ENCODE measurements at places on chromosomes 6 and 20.

DNA sequence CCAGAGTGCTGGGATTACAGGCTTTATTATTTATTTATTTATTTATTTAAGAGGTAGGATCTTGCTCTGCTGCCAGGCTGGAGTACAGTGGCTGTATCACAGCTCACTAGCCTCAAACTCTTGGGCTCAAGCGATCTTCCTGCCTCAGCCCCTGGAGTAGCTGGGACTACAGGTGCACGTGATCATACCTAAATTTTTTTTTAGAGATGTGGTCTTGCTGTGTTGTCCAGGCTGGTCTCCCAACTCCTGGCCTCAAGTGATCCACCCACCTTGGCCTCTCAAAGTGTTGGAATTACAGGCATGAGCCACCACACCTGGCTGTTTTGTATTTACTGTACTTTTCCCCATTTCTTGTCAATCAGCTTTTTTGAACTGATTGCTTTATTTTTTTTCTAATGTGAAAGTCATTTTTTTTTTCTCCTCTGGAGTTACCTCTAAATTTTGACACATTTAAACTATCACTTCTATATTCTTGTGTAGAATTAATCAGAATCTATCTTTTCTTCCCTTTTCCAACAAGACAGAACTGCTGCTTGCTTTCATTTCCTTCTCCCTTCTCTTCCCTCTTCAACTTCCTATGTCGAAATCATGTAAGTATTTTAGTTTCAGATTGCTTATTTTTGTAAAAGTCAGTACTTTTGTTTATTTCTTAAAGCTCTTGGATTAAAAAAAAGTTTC, 12.0 kb downstream of the PANK2 start:
- no peak for DNase-seq

DNA sequence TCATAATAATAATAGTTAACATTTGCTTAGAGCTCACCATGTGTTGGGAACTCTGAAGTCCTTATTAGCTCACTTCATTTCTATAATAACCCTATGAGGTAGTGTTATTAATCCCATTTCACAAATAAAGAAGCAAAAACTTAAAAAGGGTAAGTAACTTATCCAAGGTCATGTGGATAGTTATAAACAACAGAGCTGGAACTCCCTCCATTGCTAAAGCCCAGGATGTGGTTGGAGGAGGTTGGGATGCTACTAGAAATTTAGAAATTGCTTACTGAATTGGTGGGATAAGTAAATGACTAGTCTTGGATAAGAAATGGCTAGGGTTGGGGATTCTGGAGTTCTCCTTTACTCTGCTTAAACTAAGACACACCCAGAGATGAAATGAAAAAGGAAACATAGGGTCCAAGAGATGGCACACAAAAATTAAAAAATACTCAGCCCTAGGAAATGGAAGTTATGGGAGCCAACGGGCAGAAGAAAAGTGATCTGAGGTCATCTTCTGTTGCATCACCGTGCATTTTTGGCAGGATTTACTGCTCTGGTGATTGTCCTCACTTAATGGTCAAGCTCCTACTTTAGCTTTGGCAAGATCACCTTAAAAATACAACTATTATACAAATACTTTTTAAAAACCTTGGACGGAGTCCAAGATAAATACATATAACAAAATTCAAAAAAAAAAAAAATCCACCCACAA, 7.7 kb upstream of the CLIC5 start:
- DNase-seq: no peak

- DNase-seq: no peak
These were observed 131.0 kb upstream of the BMP2 start for GRCh38 chr20:6636209-6637159.

- no peak for DNase-seq
These were observed 1.1 kb downstream of the RGS17 start for GRCh38 chr6:153129873-153130514.

DNA sequence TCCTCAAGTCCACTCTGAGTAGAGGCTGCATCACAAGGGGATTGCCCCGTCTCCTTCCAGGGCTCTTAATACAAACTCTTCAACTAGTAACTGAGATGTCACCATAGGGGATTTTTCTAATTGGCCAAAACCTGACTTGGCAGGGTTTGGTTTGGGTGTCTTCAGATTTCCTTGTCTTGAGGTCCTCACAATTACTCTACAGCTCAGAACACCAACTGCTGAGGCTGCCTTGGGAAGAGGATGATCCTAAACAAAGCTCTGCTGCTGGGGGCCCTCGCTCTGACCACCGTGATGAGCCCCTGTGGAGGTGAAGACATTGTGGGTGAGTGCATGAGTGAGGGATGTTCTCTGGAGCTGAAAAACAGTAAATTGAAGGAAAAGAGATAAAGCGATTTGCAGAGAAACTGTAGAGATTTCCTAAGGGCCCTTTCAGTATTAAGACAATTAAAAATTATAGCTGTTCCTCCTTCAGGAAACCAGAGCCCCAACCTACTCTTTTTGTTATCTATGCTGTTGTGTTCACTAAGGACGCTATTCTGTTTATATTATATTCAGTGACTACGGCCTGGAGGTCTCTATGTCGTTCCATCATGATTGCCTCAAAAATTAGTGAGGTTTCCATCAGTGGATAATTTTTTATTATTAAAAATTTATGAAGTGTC, at the start of gene HLA-DQA1:
Gene HLA-DQA1, plus strand, starts transcription at position 188 of the 662 bp plus-strand sequence. Its CDS starts 53 bp downstream, at position 241.
- DNase-seq: no peak

GRCh38 chr6:39899554-39900295, 34.5 kb downstream of the MOCS1 start:
- no peak for DNase-seq

DNA sequence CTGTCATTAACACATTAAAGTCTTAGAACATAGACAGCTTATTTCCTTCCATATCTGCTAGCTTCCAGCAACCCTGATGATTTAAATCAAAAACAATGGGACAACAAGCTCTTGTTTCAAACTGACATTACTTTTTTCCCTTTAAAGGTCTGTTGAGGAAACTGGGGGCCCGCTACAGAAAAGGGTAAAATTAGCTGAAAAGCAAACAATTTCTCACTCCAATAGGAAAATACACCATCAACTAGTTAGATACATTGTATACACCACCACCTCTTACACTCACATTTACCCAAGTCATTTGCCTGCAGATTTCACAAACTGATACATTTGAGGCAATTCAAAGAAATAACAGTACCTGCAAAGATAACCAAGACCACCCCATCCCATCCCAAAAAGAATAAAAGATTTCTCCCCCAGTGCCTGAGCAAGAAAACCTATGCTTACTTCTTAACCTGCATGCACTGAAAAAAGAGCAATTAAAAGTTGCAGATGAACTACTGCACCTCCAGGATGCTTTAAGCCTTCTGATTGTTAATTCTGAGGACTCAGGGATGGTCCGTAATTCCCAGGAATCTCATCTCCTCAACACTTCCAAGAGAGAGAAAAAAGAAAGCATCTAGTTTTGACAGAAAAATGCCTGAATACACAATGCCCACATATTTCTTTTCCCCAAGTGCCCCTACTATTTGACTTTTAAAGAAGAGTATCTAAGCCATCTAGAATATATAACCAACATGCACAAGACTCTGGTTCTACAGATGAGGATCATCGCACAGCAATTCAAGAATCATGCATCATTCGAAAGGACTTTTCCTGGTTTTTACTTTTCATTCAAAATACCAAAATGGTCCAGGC, 5.6 kb downstream of the ZMYND8 start:
- no peak for DNase-seq

GRCh38 chr6:116764629-116764960, 924 bp downstream of the FAM162B start:
- DNase-seq: no peak

GRCh38 chr6:66897576-66897975, 1190.5 kb upstream of the EYS start:
- no peak for DNase-seq

GRCh38 chr20:33299111-33299603, 16.1 kb downstream of the BPIFB1 start:
- peak; percentile 71 for DNase-seq

DNA sequence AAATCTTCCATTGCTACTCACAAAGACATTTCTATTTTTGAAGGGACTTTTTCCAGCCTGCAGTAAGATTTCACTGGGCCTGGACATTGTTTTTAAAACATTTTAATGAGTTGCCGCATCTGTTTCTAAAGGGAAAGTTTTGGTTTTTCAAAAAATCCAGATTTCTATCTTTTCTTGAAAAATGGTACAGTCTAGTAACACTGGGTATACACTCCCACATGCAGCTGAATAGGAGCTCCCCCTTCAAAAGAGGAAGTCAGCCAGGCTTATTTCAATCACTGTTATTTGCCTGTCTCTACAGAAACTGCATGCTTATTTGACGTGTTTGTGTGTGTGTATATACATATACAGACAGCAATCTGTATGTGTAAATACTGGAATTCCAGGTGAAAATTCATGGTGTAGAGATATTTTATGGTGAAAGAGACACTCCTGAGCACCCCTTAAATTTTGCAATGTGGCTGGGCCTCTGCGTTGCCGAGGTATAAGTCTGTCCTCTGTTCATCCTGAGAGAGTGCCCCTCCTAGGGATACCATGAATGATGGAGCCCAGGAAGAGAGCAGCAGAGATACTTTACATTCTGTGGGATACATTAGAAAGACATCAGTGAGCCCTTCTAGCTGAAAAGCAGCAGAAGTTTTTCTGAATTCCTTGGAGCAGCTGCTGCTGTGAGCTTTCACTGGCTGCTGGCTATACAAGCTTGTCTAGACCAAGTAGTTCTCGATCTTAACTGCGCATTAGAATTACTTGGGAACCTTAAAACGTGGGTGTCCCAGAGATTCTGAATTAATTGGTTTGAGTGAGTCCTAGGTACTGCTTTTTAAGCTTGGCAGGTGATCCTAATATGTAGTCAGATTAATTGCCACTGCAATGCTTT, 12.0 kb upstream of the ABRACL start:
- DNase-seq: no peak

- DNase-seq: no peak
These were observed 61.6 kb downstream of the PLCB4 start for GRCh38 chr20:9130521-9130920.

- DNase-seq: no peak
These were observed 23.3 kb downstream of the MYCT1 start for GRCh38 chr6:152720974-152721373.

- DNase-seq: no peak
These were observed 532 bp downstream of the TMEM74B start for GRCh38 chr20:1184260-1184637.

DNA sequence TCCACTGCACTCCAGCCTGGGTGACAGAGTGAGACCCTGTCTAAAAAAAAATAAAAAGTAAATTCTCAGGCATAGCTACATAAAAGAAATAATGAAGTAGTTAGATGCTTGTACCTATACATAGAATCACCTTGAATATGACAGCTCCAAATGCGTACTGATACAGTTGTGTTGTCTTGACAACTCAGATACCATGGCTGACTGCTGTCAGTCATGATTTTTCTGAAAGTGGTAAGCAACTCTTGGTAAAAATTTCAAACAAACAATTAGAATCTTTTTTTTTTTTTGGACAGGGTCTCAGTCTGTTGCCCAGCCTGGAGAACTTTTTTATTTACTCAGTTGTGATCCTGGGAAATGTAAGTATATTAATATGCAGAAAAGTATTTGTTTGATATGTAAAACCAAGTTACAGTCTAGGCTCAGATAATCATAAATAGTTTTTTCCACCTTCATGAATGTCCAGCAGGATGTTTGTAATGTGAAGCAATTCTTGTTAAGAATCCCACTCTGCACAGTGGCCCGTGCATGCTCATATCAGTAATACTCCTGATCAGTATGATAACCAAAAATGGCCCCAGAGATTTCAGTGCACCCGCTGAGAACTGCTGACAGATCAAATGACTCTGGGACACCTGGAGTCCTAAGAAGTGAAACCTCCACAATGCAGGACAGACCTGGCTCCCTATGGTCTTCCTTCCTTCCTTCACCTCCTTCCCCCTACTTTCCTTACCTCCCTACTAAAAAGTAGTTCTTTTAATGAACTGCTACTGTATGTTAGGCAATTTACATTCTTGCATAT, 14.0 kb upstream of the MAPK13 start:
- no peak for DNase-seq

DNA sequence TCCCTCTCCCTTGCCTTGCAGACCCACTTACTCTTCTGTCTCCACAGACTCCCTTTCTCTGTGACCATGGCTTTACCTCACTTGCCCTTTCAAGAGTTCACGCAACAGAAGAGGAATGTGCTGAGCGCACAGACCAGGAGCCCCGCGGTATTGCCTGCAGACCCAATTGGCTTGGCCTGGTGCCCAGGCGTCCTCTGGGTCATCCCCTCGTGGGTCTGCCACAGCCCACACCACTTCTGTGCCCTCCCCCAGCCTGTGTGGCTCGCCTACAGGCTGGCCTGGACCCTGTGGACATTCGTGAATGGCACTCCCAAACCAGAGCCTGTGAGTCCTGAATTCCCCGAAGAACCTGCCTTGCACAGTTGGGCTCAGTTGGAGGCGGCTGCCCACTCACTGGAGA, 15.3 kb upstream of the NINL start:
- no peak for DNase-seq

DNA sequence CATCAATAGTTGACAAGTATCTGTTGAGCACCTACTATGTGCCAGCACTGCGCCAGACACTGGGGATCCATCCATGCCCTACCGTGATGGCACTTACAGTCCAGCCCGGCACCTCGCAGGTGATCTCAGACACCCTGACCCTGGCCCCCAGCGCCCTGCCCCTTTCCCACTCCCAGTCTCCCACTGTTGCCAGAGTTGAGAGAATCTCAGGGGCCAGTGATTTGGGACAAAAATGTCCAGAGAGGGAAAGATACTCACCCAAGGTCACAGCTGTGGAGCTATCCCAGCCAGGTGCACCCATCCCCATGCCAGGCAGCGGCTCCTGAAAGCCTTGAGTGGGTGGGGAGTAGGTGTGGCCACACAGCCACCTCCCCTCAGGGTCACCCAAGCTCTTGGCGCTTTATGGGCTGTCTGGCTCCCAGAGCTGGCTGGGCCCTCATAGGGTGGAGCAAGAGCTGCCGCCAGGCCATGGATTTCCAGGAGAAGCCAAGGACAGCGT, 3.3 kb downstream of the PI16 start:
- DNase-seq: no peak

GRCh38 chr6:25056130-25056529, 120.4 kb upstream of the RIPOR2 start:
- peak; percentile 45 for DNase-seq

GRCh38 chr20:36454698-36455427, 86.5 kb upstream of the MYL9 start:
- no peak for DNase-seq

DNA sequence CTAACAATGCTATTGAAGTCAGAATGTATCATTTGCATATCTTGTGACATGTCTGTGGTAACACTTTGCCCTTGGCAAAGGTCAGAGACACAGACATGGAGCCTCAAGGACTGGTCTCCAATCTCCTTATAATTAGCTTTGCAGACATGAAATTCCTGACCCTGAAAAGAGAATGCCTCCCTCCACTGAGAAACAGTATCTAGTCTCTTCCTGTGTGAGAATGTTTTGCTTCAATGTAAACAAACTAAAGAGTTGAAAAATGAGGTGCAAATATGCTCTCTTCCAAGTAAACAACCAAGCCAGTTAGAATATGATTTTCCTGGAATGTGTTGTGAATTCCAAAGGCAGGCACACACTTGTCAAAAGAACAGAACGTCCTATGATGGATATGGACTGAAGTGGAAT, 407.1 kb upstream of the MARCKS start:
- no peak for DNase-seq

Data from activated naive CD4-positive, alpha-beta T cell (primary cell).